Thymus (tissue), 14 donors: ENCODE measurements at places on chromosomes 12 and 14. TPM values are rescaled to one million over a fixed set of nuclear protein-coding genes. Genes with fewer than 3 reads are reported as not detected.

- no peak for DNase-seq
Measured at GRCh38 chr14:31992011-31992447, 85.1 kb upstream of the ARHGAP5 start.

DNA sequence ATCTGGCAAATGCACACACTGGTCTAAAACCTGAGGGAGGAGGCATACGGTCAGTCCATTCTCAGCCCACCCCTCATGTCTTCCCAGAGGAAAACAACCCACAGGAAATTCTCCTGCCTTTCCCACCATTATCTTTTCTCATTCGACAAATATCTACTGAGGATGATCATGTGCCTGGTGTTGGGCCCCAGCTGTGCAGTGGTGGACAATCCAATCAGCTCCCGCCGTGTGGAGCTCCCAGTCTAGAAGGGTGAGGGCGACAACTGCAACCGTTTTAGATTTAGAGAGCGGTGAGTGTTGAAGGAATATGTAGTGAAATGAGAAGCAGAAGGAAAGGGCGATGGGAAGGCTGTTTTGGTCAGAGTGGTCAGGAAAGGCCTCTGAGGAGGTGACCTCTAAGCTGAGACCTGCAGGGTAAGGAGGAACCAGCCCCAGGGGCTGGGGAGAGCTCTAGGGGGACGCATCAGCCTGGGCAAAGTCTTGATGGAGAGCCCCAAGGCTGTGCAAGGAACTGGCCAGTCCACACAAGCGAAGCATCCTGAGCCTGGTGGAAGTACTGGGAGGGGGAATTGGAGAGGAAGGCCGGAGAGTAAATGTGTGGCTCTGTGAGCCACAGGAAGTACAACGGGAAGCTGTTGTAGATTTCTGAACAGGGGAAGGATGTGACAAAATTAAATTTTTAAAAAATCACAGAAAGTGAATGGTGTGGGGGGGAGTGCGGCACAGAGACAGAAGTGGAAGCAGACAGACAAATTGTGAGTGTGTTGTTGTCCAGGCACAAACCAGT is 192.8 kb downstream of the NTF3 start:
- DNase-seq = no peak

GRCh38 chr14:26104717-26105116 is 493.1 kb downstream of the NOVA1 start:
- no peak for DNase-seq

DNA sequence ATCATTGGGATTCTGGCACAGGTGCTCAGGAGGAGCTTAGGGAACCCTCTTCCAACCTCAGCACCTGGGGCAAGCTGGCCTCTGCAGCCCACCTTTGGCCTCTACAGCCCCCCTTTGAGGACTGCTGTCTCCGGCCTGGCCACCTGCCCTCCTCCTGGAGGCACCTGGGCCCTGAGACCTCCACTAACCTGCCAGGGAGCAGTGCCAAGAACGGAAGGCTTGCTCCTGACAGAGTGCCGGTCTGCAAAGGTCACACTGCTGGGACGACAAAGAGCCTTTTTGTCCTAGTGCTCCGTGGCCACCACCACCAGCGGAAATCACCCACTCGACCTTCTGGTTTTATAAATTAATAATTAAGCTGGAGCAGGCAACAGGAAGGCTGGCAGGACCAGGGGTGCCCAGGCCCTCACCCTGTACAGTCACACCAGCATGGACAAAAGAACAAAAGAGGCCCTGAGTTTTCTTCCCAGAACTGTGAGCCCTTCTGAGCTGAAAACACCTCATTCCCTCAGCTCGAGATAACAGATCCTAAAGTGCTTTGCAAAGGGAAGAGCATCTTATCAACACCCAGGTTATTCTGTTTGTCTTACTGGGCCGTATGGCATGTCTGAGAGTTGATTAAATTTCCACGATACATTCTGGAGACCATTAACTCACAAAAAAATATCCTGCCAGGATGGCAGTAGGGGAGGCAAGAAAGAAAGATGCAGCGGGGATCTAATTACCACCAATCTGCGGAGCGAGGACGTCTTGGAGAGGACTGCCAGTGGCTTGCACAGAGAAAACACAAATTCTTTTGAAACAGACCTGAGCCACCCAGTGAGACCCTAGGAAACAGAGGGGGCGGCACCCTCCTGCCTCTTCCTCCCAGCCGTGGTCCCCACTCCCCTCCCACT is 8.2 kb downstream of the TESC start:
- DNase-seq = no peak

DNA sequence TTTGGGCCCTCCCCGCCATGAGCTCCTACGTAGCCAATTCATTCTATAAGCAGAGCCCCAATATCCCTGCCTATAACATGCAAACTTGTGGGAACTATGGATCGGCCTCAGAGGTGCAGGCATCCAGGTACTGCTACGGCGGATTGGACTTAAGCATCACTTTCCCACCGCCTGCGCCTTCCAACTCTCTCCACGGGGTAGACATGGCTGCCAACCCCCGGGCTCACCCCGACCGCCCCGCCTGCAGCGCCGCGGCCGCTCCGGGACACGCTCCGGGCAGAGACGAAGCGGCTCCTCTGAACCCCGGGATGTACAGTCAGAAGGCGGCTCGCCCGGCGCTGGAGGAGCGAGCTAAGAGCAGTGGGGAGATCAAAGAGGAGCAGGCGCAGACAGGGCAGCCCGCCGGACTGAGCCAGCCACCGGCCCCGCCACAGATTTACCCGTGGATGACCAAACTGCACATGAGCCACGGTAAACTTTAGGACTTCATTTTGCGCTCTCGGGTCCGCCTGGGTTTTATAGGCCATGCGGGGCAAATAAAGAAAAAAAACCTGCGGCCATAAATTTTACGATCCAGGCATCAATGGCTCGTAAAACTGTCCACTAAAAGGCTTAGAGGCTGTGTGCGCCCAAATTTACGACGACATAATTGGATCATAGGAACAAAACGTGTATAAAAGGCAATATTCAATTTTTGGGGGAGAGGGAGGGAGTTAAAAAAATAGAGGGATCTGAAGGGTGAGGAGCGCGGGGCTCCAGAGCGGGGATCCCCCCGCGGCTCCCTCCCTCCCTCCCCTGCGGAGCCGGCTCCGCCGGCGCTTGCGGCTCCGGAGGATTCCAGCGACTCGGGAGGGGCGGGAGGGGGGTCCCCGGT is 493 bp downstream of the HOXC5 start:
- DNase-seq = no peak

GRCh38 chr12:124502379-124502778 is 65.0 kb downstream of the NCOR2 start:
- DNase-seq = no peak

GRCh38 chr14:101024686-101025085 is 121.2 kb upstream of the RTL1 start:
- DNase-seq = no peak

GRCh38 chr14:64760146-64760755 is 56.0 kb downstream of the PLEKHG3 start:
- peak; percentile 17 for DNase-seq

GRCh38 chr14:24311837-24312615 is 724 bp downstream of the LTB4R start:
- no peak for DNase-seq

GRCh38 chr14:79516009-79516408 is 695.3 kb downstream of the DIO2 start:
- DNase-seq = no peak

- no peak for DNase-seq
Measured at GRCh38 chr14:96978525-96979272, 181.5 kb downstream of the VRK1 start.

DNA sequence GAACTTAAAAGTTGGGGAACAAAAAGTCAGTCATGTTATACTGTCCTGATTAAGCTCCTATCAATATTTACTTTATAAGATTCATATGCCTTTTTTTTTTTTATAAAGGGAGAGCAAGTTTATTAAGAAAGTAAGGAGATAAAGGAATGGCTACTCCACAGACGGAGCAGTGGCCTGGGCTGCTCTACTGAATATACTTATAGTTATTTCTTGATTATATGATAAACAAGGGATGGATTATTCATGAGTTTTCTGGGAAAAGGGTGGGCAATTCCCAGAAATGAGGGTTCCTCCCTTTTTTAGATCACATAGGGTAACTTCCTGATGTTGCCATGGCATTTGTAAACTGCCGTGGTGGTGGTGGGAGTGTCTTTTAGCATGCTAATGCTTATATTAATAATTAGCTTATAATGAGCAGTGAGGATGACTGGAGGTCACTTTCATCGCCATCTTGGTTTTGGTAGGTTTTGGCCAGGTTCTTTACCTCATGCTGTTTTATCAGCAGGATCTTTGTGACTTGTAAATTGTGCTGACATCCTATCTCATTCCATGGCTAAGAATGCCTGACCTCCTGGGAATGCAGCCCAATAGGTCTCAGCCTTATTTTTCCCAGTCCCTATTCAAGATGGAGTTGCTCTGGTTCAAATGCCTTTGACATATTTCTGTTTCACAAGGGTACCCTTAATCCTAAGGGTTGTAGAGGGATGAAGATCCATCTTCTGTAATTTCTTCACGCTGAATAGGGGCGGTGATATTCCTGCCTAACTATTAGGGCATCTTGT is 73.9 kb downstream of the OTOGL start:
- no peak for DNase-seq

GRCh38 chr14:50260072-50260471 is 28.7 kb upstream of the SOS2 start:
- DNase-seq = no peak

DNA sequence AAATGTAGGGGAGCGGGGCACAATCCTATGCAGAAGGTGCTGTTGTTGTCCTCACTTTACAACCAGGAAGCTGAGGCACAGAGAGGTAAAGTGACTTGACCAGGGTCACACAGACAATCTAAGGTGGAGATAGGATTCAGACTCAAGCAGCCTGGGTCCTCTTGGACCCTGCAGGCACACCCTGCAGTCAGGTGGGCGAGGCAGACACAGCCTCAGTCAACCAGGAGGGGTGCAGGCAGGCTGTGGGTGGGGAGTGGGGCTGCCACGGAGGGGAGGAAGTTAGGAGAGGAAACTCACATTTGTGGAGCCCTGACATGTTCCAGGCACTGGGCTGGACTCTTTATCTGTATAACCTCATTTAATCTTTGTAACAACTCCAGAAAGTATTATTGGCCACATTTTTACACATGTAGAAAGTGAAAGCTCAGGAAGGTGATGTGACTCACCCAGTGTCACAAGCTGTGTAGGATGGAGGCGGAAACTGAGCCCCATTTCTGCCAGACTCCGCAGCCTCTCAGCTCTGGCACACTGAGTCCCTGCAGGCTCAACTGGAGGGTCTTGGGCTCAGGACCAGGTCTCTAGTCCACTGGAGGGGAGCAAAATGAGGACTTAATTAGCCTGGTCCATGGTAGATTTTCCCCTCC is 24.9 kb upstream of the CHGA start:
- DNase-seq = no peak

DNA sequence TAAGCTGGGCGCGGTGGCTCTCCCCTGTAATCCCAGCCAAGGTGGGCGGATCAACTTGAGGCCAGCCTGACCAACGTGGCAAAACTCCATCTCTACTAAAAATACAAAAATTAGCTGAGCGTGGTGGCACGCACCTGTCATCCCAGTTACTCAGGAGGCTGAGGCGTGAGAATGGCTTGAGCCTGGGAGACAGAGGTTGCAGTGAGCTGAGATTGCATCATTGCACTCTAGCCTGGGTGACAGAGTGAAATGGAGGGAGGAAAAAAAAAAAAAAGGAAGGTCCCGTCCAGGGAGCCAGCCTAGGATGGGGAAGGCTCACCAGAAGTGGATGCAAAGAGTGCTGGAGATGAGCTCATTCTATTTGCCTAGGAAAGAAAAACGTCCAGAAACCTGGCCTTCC is 1.9 kb upstream of the CD27 start:
- DNase-seq = no peak

GRCh38 chr12:107236824-107237511 is 143.6 kb upstream of the CRY1 start:
- DNase-seq = peak; percentile 40

DNA sequence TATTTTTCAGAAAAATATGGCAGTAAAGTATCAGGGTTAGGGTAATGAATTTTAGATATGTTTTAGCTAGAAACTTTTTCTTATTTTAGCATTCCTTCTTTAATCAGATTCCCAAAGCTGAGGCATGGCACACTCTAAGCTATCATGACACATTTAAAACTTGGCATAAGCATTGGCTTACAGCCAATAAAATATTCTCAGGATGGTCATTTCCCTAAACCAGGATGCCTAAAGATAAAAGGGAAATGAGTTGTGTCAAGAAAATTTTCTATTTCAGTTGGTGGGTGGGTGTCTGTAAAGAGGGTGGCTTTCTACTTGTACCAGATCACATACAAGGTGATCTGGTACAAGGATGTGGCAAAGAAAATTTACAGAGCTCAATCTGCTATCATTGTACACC is 47.8 kb downstream of the PEBP1 start:
- DNase-seq = no peak

- DNase-seq = no peak
Measured at GRCh38 chr14:103445806-103446205, 60.6 kb downstream of the MARK3 start.

DNA sequence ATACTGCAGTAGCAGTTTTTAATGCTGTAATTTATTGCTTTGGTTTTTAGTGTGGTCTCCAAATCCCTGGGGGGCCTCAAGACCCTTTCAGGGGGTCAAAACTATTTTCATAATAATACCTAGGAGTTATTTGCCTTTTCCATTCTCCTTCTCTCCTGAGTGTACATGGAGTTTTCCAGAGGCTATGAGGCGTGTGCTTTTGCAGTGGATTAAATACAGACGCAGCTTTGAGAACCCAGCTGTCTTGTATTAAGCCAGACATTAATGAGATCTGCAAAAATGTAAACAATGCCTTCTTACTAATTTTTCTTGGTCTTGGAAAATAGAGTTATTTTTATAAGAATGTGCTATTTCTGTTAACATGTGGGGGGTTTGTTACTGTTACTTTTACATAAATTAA is 68.6 kb downstream of the SLC25A47 start:
- DNase-seq = no peak

GRCh38 chr12:30763053-30763452 is 8.3 kb upstream of the CAPRIN2 start:
- DNase-seq = no peak

GRCh38 chr12:15648558-15648957 is 140.6 kb downstream of the EPS8 start:
- no peak for DNase-seq

GRCh38 chr14:61746881-61747280 is 15.3 kb upstream of the SNAPC1 start:
- no peak for DNase-seq

- no peak for DNase-seq
Measured at GRCh38 chr12:92537290-92537960, 165.4 kb upstream of the PLEKHG7 start.

- no peak for DNase-seq
Measured at GRCh38 chr14:101223561-101224162, 320.1 kb upstream of the RTL1 start.

The GARIN6 gene
- total RNA-seq = not detected

The P2RX7 gene
- total RNA-seq = 1.7 TPM

The CCDC38 gene
- total RNA-seq = 0.05 TPM

The LRRC9 gene
- total RNA-seq = under 0.01 TPM

The HNF1A gene
- not detected for total RNA-seq

The CD27 gene
- 42.3 TPM for total RNA-seq

The LRRC10 gene
- total RNA-seq = 0.05 TPM

The RTN1 gene
- 1.9 TPM for total RNA-seq

The BDKRB2 gene
- 1.7 TPM for total RNA-seq

The GUCY2C gene
- under 0.01 TPM for total RNA-seq

The DLK1 gene
- 4.8 TPM for total RNA-seq

The PROX2 gene
- total RNA-seq = 0.14 TPM
